ENCODE measurements at places on chromosomes 4 and X.

- DNase-seq, result no peak
Observed at GRCh38 chr4:74262522-74262921, 45.7 kb upstream of the EPGN start.

DNA sequence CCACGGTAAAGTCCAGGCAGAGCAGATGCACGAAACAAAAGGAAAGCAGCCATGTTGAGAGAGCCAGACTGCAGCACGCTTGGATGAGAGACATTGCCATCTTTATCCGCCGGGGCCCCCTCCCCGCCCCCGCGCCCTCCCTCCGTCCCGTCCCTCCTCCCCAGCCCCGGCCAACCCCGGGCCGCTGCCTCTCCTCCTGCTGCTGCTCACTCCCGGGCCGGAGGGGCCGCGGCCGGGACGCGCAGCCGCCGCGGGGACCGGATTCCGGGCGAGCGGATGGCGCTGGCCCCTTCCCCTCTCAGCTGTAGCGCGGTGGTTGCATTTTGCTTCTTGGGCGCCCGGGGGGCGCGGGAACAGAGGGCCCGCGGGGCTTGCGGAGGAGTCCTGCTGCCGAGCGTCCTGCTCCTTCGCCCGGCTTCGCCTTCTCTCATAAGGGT lies 542 bp downstream of the RNF150 start:
- no peak for DNase-seq

DNA sequence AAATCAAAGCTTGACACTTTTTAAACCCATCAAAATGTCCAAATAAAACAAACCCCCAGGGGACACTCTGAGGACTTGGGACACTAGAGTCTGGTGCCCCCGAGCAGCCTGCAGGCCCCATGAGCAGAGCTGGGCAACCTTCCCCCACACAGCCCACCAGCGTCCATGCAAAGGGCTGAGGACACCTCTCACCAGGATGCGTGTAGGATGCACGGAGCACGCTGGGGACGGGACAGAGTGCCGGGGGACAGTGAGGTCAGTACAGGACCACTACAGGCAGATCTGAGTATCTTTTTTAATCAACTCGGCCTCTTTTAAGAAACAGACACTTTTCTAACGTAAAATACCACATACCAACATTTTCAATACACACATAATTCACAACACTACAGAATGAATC lies 6.9 kb downstream of the GAK start:
- DNase-seq, result no peak

DNA sequence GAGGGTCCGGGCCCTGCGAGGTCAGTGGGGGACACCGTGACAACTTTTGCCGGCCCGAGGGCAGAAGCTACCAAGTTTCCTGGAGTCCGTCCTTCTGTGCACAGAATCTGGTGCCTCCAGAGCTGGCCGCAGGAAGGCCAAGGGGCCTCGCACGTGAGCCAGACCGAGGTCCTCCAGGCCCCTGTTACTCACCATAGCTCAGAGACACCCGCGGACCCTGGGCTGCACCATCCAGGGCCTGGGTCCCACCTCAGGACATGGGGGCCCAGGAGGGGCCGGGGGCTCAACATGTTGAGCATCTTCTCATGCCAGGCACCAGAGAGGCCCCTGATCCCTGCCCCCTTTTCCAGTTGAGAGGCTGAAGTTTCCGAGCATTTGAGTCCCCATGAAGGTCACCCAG lies 87.9 kb downstream of the HMX1 start:
- DNase-seq, result no peak

DNA sequence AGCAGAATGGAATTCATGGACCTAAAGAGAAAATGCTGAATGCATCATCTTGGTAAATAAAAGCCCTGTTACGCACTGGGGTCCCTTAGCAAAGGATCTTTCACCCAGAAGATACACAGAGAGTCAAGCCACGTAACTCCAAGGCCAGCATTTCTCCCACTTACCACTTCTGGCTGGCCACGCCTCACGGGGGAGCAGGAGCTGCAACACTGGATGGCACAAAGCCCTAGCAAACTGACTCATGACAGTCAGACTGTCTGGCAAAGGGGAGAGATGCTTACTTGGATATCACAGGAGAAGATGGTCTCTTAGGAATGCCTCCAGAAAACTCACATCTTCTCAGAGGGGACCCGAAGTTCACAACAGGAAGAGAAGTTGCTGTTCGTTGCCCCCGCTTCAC lies 51.4 kb upstream of the BCLAF3 start:
- DNase-seq, result no peak

DNA sequence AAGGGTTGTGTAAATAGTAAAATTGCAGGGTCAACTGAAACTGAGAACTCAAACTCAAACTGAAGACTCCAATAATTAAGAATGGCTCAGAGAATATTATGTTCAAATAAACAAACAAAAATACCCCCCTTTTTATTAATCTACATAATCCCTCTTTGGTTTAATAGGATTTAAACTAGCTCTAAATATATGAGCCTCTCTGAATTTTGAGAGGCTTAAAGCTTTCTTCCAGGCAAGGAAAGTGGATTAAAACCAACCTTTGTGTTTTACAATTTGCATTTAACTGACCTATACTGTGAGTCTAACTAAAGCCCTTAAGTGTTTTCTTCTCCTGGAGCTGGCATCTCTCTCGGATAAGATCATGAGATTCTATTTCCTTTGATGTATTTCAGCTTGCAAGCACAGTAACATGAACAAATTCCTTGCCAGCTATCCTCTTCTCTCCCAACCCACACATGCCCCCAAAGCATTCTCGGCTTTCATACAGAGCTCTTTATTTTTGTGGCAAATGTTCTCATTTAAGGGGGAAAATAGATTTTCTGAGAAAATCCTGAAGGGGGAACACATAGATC lies 1310.8 kb upstream of the AGA start:
- no peak for DNase-seq

DNA sequence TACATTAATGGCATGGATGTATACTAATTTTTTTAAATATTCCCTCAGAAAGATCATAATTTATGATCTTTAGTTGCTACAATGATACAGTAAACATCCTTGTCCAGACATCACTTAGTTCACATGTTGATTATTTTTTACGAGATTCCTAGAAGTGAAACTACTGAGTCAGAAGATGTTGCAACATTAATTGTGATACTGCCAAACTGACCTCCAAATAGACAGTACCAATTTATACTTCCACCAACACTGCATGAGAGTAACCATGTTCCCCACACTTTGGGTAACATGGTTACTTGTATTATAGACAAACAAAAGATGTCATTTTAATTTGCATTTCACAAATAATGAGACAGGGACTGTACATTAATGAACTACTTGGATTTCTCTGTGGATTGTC lies 19.6 kb downstream of the RCHY1 start:
- DNase-seq, result no peak

DNA sequence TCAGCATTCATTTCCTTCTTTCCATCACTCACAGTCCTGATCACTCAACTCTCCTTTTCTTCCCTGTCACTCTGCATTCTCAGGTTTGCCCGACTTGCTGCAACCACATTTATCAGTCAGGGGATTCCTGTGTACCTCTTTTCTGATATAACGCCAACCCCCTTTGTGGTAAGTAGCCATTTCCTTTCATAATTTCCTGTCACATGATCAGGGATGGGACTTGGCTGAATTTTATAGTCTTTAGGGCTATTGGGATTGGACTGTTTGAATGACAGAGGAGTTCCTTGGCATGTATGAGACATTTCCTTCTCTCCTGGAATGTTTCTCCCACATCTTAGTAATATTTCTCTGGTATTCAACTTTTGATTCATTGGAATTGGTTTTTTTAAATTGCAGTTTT lies 11.0 kb downstream of the PGM2 start:
- no peak for DNase-seq

GRCh38 chr4:2069161-2069971 lies 10.2 kb downstream of the NAT8L start:
- no peak for DNase-seq

GRCh38 chr4:25031077-25031621 lies 403 bp upstream of the LGI2 start:
- no peak for DNase-seq

GRCh38 chr4:18075823-18076433 lies 54.4 kb upstream of the LCORL start:
- no peak for DNase-seq

- DNase-seq, result no peak
Observed at GRCh38 chr4:73252001-73252400, 6.6 kb downstream of the ANKRD17 start.

- no peak for DNase-seq
Observed at GRCh38 chrX:16771483-16772398, 14.5 kb upstream of the TXLNG start.

- DNase-seq, result no peak
Observed at GRCh38 chr4:37674439-37674838, 11.7 kb downstream of the RELL1 start.

- no peak for DNase-seq
Observed at GRCh38 chr4:187383181-187383580, 612.4 kb upstream of the ZFP42 start.

GRCh38 chr4:61520681-61521160 lies 320.6 kb downstream of the ADGRL3 start:
- no peak for DNase-seq

DNA sequence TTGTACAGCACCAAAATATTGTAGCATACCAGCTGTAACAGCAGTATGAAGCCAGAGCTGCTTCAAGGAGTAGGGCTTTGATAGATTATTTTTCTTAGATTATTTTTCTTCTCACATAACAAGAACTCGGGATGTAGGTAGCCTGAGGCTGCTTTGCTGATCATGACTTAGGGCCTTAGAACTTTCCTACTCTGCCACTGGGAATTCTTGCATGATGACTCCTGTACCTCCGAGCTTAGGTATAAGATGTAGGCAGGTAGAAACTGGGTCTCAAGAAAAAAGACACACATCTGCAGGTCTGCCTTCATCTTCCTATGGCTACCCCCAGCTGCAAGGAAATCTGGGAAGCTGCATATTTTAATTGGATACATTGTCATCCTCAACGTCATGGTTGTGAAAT lies 115.9 kb upstream of the PNPLA4 start:
- no peak for DNase-seq

- DNase-seq, result no peak
Observed at GRCh38 chr4:128355305-128355704, 67.7 kb upstream of the PGRMC2 start.

GRCh38 chr4:123896446-123897071 lies 500.0 kb downstream of the SPRY1 start:
- DNase-seq, result no peak

DNA sequence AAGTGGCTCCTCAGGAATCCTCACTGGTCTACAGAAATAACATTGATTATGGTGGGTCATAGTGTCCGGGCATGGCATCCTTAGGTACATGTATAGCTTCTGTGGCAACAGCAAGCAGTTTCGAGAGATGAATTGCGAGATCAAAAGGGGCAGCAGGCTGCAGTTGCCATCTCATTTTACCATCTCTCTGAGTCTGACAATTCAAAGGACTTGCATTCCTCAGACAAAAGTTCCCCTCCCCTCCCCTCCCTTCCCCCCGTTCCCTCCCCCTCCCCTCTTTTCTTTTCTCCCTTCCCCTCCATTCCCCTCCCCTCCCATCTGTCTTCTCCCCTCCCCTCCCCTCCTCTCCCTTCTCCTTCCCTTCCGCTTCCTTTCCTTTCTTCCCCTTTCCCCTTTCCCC lies 70.2 kb downstream of the MTNR1A start:
- no peak for DNase-seq

DNA sequence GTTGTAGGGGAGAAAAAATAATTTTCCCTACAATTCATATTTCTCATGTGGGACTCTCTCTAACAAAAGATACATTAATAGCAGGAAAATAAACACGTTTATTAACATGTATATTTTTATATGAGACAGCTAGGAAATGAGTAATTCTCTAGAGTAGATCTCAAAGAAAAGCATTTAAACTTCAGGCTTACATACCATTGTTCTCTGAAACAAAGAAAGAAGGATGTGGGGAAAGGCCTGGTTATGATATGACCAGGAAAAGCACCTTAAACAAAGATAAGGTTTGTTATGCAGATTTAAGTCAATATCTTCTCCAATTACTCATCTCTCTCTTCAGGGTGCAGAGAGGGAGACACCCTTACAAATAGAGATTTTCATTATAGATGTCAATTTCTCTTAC lies 131.3 kb downstream of the SLC7A11 start:
- no peak for DNase-seq

DNA sequence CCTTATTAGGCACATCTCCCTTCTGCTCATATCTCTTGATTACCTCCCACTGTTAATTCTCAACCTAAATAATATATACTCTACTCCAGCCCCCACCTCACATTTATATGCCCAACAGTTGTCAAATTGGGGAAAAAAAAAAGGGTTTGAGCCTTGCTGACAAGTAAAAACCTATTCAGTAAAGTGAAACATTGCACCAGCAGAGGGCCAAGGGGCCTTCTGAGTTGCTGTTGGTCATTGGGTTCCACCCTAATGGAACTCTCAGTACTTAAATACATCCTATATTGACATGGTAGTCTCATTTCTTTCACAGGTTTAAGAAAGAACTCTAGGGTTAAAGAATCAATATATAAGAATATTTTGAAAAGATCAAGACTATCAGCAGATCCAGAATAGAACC lies 362.2 kb downstream of the SMARCA1 start:
- DNase-seq, result no peak

- no peak for DNase-seq
Observed at GRCh38 chr4:94804650-94805049, 46.9 kb downstream of the BMPR1B start.

DNA sequence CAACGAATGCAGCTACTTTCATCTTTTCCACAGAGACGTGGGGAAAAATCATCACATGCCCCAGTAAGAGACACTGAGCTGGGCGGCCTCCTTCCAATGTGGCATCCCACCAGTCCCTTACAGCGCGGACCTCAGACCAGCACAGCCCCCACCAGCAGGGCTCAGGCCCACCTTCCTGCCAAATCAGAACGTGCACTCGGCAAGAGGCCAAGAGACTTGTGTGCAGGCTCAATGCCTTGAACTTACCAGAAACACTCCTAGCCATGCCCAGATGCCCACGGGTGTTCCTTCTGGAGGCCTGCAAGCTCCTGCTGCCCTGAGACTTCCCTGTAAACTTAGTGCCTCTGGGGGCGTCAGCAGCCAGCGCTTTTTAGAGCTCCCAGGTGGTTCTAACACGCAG lies 31.2 kb downstream of the WDR1 start:
- DNase-seq, result no peak

DNA sequence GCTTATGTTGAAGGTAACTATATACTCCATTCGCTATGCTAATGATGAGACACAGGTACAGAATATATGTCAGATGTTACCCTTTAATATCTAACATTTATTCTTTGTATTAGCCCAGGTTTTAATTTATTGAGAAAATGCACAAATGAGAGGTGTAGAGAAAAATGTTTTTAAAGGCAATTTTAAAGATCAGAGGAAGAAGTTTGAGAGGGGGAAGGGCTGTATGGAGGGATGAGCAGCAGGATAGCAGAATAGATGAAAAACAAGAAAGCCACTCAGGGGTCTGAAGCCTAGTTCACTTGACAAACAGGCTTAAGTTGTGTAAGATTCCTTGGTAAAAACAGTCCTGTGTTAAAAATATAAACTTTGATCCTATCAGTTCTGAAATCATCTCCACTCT lies 3.7 kb downstream of the MAB21L2 start:
- DNase-seq, result no peak

DNA sequence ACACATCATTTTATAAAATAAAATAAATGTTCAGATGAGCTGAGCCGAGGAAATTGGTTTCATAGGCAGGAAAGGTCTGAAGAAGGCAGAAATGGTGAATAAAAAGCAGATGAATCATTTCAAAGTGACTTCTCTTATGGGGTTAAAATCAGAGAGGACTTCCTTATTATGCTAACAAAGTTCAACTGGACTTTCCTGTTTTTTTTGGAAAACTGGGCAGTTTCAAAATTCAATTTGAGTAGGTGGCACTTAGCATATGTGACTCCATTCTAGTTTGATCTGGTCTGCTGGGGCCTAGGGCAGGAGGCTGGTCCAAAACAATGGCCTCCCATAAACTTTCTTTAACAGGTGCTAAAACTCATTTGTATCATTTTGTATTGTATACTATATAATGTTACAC lies 1794.9 kb upstream of the TENM3 start:
- no peak for DNase-seq

All from anterior cingulate cortex (tissue), 58 donors.